Purkinje cell (primary cell): ENCODE measurements at places on chromosomes 3 and 15. TPM values are rescaled to one million over a fixed set of nuclear protein-coding genes. Genes with fewer than 3 reads are reported as not detected.

Gene CAND2
- polyA plus RNA-seq, result 2.6 and 3.4 TPM in 2 replicates

Gene TICRR
- not detected in 2 replicates for polyA plus RNA-seq

Gene TM4SF18
- polyA plus RNA-seq, result 2.3 TPM in 1 of 2 replicates, not detected in the other

Gene APOD
- polyA plus RNA-seq, result 23.4 and 38.2 TPM in 2 replicates

Gene ARNT2
- polyA plus RNA-seq, result 6.2 and 11.4 TPM in 2 replicates

Gene PLA2G4E
- 0.07 and 0.13 TPM in 2 replicates for polyA plus RNA-seq

Gene RBMS3
- polyA plus RNA-seq, result 99.0 and 122 TPM in 2 replicates

Gene SEMA3G
- 0.20 TPM in 1 of 2 replicates, not detected in the other for polyA plus RNA-seq

Gene CFAP44
- 1.3 and 3.2 TPM in 2 replicates for polyA plus RNA-seq

Gene CHRFAM7A
- not detected in 2 replicates for polyA plus RNA-seq

Gene JMJD7
- 6.6 and 12.8 TPM in 2 replicates for polyA plus RNA-seq

Gene C2CD4B
- 0.29 TPM in 1 of 2 replicates, not detected in the other for polyA plus RNA-seq

Gene ZXDC
- 1.9 and 4.8 TPM in 2 replicates for polyA plus RNA-seq

Gene SHC4
- 0.06 and 2.9 TPM in 2 replicates for polyA plus RNA-seq

Gene TM6SF1
- polyA plus RNA-seq, result 383 and 393 TPM in 2 replicates

Gene LARP6
- polyA plus RNA-seq, result 7.5 and 8.0 TPM in 2 replicates

Gene ATG3
- polyA plus RNA-seq, result 79.4 and 102 TPM in 2 replicates
